ENCODE measurements at places on chromosomes 16 and 17.

DNA sequence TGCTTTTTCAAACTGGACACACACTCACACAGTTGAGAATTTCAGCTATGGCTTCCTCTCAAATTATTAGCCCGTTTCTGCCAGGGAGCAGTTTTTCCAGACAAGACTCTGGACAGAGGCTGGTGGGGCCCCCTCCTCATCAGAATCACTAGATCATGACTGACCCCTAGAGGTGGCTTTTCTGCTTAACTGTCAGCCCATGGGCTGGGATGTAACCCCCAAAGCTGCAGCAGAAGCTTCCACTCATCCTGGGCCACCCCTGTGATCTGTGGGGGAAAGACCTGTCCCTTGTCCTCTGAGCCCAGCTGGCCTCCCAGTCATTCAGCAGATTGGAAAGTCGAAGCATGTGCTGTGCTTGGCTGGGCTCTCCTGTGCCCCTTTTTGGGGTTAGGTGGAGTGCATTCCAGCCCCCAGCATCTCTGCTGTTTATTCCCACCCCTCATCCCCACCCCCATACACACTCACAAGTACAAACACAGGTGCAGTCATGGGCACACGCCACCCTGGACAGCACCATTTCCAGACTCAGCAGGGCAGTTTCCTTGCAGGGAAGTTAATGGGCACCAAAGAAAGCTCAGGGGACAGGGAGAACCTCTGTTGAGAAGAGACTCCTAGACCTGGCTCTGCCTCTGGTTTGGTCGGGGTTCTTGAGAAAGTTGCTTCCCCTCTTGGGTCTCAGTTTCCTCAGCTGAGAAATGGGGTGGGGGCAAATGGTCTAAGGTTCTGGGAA lies 77.6 kb upstream of the RBL2 start:
- no peak for DNase-seq

DNA sequence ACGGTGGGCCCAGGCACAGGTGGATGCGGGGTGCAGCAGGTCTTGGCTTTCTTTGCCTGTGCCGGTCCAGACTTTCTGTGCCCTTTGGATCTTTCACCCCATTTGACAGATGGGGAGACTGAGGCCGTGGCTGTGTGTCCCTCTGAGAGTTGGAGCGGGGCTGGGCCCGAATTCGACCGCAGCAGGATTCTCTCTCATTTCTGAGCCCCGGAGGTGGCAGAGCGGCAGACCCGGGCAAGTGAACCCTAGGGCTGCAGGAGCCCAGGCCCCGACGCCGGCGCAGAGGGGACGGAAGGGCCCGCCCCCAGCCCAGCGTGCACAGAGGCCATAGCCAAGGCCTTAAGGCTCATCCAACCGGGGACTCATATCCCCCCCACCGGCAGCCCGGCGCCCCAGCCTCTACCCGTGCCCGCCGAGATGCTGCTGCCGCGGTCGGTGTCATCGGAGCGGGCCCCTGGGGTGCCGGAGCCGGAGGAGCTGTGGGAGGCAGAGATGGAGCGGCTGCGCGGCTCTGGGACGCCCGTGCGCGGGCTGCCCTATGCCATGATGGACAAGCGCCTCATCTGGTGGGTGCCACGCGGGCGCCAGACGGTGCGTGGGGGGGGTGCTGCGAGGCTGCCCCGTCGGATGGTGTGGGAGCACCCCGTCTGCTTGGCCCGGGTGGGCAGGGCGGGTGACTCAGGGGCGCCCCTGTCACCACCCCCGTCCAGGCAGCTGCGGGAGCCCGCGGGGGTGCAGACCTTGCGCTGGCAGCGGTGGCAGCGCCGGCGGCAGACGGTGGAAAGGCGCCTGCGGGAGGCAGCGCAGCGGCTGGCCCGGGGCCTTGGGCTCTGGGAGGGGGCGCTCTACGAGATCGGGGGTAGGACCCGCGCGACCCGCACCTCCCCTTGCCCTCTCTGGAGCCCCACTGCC lies 857 bp downstream of the TMC8 start:
- DNase-seq = no peak

GRCh38 chr17:15651583-15652110 lies 32.1 kb upstream of the FBXW10B start:
- DNase-seq = peak; percentile 22

- DNase-seq = no peak
Measured at GRCh38 chr16:85054948-85055492, 27.4 kb downstream of the KIAA0513 start.

GRCh38 chr16:81821436-81822128 lies 42.5 kb downstream of the PLCG2 start:
- DNase-seq = no peak

- DNase-seq = no peak
Measured at GRCh38 chr16:2764718-2765117, 12.3 kb downstream of the SRRM2 start.

DNA sequence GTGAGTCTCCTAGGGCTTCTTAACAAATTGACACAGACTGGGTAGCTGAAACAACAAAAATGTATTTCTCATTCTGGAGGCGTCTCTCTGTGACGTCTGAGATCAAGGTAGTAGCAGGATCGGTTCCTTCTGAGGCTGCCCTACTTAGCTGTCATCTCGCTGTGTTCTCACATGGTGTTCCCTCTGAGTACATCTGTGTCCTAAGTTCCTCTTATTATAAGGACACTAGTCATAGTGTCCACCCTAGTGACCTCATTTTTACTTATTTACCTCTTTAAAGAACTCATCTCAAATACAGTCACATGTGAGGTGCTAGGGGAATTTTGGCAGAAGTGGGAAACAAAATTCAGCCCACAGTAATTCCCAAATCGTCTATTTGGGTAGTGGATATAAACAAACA lies 529.1 kb downstream of the NPIPA7 start:
- DNase-seq = no peak

GRCh38 chr17:9028988-9029570 lies 7.8 kb downstream of the NTN1 start:
- DNase-seq = no peak

GRCh38 chr17:20908313-20909267 lies 134.2 kb downstream of the USP22 start:
- DNase-seq = peak; percentile 67

GRCh38 chr17:17919169-17920107 lies 52.8 kb downstream of the TOM1L2 start:
- peak; percentile 13 for DNase-seq

GRCh38 chr16:67551972-67552371 lies 10.4 kb upstream of the CTCF start:
- DNase-seq = no peak

GRCh38 chr17:27950995-27951394 lies 57.8 kb upstream of the LYRM9 start:
- DNase-seq = no peak

DNA sequence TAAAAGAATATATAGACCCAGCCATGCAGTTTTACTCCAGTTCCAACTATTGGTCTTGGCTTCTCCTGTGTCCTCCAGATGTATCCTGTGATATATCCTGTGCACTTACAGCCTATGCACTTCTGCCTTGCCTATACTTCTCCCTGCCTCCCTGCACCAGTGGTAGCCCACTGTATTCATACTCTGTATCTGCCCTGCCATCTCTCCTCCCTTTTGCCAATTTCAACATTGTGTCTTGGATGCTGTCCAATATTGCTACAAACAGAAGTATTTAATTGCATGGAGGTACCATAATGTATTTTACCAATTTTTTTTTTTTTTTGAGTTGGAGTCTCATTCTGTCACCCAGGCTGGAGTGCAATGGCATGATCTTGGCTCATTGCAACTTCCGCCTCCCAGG lies 242.7 kb downstream of the HAPSTR1 start:
- DNase-seq = no peak

DNA sequence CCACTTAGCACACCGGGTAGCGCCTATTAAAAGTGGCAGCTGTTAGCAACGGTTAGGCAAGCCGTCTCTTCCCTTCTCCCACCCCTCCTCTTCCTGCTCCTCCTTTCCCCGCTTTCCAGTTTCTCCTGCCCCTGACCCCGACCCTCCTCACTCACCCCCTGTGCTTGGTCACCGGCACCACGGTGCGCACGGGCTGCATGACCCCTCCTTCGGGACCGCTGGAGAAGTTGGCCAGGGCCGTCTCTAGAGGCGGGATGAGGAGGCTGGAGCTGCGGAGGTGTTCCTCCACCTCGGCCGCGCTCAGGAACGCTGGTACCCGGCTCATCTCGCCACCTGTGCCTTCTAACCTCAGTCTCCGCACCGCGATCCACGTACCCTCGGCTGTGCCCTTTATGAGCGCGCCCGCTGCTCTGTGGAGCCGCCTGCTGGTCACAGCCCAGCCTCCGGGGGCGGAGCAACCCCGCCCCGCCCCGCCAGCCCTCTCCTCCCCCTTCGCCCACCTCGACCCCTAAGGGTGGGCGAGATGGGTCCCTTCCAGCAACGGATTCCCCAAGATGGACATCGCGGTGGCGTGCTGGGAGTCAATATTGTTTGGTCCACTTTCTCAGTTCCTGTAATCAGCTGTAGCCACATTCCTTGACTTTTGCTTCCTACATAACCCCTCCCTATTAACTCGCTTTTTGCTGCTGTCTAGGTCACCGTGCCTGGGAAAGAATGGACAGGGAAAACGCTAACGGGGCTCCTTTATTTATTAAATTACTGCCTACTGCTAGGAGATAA lies at the start of gene CRYM:
TSS of gene CRYM (minus strand) at position 364 of the 780 bp plus-strand sequence. CDS start at position 325, 39 bp downstream.
- DNase-seq = no peak

DNA sequence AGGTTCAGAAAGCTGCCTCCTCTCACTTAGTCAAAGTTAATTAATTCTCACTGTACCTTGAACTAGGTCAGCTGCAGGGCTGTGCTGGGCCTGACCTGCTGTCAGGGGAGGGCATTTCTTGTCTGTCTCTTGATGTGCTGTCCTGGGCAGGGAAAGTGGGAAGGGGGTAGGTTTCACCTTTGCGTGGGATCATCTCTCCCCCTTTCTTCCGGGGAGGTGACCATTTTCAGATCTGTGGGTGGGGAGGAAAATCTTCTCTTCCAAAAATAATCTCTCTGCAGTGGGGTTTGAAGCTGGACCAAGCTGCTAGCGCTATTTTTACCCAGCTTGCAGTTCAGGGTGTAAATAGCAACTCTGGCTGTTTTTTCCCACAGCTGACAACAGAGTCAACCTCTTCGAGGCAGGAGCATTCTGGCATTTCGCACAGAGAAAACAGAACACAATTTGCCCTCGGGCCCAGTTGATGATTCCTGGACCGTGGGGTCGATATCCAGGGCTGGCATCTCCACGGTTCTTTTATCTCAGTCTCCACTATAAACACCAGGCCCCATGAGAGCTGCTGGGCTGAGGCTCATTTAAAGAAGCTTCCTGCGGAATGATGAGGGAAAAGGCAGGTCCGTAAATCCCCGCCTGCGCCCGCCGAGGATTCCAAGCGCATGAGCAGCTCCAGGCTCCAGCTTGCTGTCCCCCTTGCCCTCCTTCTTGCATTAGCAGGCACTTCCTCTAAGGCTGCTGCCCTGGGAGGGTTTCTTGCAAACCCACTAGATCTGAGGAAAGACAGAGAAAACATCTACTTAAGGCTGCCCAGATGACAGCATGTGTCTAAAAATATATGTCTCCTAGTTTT lies 93.9 kb downstream of the YPEL2 start:
- no peak for DNase-seq

- DNase-seq = no peak
Measured at GRCh38 chr16:81040131-81040530, 4.5 kb downstream of the ATMIN start.

- DNase-seq = no peak
Measured at GRCh38 chr16:4709481-4709880, 16.1 kb downstream of the NUDT16L1 start.

DNA sequence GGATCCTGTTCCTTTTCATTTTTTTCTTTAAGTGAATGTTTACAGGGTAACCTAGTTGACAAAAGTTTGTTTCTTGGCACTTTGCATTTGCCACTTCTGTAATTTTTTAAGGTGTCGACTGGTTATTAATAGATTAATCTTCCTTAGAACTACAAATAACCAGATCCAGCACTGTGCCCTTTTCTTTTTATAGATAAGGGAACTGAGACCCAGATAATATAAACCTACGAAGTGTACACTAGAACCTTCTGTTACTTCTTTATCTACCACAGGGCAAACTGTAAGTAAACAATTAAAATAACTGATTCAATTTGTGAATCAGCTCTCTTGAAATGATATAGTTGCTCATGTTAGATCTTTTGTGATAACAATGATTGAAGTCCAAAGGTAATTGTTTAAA lies 55.4 kb downstream of the NLK start:
- no peak for DNase-seq

DNA sequence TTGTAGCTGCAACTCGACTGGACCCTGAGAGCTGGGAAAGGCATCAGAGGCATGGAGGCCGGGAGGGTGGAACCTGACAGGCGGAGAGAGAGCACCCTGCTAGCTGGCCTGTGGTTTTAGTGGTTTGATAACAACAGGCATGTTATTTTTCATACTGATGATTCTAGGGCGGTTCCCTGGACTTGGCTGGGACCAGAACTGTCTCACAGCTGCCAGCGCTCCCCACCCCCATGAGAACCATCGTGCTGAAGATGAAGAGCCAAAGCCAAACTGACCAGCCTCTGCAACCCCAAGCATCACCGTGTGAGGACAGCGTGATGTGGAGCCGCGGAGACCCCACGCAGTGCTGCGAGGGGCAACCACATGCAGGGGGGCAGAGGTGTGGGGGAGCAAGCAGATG lies 28.5 kb downstream of the MXRA7 start:
- DNase-seq = no peak
